ENCODE measurements at places on chromosomes 11 and 22.

DNA sequence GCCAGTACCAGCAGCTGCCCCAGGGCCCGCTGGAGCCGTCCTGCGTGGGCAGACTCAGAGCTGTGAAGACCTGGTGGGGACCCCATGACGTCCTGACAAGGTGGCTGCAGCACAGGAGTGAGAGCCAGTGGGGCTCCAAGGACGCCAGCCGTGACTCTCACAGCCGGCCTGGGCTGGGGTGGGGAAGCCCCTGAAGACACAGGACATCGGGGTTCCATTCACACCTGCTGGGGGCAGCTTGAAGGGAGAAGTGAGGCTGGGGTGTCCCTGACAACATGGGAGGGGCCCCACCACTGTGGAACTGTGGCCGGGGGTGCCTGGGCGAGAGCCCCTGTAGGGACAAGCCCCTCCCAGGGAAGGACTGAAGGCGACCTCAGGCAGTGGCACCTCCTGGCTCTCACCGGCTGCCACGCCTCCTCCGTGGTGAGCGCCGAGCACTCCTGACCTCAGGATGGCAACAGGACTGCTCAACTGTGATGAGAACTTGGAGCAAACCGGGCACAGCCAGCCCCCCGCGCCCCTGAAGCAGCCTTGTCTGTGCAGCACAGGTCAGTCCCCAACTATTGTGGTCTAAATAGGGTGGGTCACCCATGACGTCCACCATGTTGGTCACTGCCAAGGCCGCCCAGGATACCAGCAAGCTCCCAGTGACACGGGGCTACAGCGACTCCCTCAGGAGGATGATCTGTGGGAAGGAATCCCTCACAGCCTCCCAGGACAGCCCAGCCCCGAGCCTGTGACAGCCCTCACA is 22.7 kb upstream of the IL17REL start:
- peak; percentile 56 for DNase-seq

GRCh38 chr22:30301995-30302809 is 12.9 kb upstream of the CASTOR1 start:
- DNase-seq = peak; percentile 85

DNA sequence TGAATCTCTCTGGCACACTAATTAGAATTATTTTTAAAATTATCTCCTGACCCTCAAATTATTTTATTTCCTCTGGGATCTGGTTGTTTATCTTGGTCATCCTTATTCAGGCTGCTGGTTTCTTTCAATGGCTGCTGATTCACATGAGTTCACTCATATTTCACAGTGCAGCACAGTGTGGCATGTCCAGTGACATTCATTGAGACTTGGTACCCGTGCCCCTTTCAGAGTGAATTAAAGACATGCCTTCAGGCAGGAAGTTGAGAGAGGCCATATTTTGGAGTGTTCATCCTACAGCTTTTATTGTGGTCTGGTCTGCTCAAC is 13.5 kb downstream of the DCPS start:
- no peak for DNase-seq

DNA sequence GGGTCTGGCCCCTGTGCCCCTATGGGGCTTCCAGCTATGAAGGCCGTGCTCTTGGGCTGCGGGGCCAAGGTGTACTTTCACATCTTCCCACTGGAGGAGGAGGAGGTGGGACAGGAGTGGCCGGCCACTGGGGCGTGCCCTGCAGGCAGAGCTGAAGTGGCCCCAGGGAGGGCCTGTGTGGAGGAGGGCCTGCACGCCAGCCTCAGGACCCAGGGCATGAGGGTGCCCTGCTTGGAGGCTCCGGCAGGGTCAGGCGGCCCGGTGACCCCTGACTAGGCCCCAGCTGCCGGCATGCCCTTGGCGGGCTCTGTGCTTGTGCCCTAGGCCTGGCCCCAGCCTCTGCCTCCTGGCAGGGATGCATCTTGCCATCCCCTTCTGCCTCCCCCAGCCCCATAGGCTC is 5.2 kb downstream of the PRR5 start:
- DNase-seq = no peak

DNA sequence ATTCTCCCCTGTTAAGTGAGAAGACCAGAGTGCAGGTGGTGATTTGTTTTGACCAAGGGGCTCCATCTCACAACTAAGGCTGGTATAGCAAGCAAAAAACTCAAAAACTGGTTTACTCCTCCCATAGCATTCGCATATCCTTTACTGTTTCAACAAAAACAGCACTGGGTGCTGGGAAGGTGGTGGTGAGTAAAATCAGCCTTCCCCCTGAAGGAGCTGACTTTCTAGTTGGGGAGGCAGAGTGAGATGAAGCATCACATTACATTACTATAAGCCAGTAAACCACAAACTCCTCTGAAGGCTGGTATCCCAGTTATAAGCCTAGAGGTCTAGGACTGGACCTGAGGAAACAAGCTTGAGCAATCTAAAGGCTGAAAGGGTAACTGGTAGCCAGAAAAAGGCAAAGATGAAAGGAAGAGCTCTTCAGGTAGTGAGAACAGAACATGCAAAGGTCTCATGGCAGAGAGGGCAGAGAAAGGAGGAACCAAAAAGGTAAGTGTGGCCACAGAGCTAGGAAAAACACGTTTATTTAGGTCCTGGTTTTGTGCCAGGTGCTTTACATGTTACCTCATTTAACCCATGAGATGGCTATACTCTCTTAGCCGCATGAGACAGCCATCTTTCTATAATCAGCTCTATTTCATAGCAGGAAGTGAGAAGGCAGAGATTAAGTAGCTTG is 22.3 kb downstream of the TMEM123 start:
- DNase-seq = no peak

DNA sequence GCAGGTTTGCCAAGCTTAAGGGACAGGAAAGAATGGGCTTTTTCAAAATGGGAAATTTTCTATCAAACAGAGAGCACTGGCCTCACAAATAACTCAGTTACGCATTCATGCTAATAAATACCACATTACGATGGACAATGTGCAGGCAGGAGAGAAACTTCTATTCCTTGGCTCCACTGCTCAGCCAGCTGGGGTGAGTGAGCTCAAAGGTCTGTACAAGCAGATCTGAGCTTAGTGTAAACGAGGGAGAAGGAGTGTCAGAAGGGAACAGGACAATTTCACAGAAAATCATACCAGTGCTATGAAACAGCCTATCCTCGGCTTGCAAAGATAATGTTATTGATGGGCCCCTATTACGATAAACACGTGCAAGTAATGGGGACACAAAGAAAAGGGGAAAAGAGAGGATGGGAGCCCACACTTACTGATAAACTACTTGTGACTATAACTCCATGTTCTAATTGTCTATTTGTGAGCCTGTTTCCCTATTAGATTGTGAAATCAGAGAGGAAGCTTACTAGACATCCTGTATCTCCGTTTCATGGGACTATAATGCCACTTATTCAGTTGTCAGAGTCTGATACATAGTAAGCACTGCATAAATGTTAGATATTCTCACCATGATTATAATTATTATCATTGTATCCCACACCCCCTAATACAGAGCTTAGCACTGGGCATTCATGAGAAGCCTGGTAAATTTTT is 46.3 kb downstream of the AMOTL1 start:
- no peak for DNase-seq

DNA sequence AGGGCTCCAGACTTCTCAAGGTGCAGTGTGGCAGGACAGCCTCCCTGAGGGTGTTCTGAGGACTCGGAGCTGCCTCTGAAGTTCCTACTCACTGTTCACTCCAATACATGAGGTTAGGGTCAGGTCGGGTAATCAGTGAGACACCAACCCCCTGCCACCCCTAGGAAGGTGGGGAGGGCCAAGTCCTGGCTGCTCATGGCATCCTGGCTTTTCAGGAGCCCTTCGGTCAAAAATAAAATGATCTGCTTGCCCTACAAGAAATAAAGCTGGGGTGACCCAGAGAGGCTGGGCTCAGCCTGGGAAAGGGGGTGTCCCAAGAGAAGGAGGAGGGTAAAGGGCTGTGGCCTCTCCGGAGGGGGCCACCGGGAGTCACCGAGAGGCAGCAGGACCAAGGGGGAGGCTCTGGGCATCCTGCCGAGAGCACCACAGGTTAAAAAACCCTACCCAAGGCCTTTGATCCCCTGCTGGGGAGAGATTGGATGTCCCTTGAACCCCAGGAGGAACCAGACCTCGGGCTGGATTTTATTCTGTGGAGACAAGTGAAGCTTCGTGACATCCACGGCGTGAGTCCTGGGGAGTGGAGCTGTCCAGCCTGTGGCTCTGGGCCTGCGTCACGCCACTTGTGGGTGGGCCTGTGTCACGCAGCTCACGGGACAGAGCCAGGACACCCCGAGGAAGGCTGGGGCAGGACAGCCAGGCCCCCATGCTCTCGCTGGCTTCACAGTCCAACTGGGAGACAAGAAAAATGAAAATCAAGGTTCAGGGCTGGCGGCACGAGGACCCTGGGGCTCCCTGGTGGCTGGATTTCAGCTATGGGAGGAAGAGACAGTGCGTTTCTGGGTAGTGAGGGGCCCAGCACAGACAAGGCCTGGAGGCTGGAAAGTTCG is 102.2 kb upstream of the FGF3 start:
- DNase-seq = no peak

DNA sequence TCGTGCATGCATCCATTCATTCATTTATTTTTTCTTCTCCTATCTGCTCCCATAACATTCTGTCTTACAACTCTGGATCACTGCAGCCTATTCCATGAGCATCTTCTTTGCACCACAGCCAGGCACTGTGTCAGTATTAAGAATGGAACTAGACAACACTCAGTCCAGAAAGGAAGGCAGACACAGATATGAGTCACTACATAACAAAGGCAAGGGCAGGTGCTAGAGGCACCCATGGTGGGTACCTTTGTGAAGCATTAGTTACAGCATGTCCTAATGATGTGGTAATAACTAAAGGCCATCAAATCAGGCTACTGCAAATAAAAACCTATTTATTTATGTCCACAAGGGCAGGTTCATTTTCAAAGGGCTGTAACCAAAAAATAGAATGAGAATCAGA is 28.1 kb downstream of the TENM4 start:
- no peak for DNase-seq

DNA sequence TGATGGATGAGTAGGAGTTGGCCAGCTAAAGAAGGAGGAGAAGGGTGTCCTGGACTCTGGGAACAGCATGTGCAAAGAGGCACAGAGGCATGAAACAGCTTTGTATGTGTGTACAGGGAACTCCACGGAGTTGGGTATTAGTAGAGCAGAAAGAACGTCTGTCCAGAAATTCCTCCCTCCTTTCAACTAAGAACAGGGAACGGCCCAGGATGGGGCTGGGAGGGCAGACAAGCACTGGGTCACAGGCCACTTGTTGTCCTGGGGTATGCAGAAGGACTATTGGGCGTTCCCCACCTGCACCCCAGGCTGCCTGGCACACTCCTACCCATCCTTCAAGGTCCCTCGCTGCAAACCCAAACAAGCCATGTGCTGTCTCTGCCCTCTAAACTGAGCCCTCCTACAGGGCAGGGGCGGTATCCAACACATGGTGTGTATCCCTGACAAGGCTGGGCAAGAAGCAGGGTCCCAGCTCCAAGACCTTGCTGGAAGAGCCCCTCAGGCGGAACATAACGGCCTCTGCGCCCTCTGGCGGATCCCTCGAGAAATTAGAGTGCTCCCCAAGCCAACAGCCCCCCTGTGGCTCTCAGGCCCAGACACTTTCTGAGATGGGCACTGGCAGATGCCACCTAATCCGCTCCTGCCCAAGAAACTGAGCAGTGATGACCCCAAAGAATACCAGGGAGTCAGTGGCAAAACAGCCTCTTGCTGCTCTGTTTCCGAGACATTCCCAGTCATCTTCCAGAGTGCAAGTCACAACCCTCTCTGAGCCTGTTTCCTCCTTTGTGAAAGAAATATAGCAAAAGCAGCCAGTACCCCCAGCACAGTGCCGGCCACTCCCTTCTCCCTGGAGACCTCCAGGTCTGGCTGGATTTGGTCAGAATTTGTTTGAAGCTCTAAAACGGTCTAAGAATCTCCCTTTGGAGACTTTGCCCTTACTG is 1.6 kb upstream of the ELFN2 start:
- DNase-seq = no peak

- DNase-seq = peak; percentile 22
These were observed 895 bp upstream of the DAGLA start for GRCh38 chr11:61679296-61679695.

DNA sequence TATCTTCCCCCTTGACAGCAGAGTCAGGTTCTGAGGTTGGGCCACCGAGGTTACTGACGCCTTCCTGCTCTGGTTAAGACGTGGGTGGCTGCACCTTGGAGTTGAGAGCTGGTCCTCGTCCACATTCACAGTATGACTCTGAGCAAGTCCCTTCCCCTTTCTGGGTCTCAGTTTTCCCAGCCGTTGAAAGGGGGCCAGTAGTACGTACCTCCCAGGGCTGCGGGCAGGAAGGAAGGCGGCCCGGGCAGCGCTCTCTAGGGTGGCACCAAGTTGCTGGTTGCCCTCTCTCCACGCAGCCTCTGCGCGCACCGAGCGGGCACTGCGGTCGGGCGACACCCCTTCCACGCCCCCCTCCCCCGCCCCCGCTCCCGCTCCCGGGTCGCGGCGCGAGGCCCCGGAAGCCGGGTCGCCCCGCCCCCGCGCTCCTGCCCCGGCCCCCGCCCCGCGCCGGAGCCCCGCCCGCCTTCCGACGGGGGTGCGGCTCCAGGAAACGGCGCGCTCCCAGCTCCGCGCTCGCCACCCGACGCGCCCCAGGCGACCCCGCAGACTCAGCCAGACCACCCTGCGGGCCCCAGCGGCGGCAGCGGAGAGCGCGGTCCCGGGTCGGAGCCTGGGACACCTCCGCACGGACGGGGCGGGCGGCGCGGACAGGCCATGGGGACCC is at the start of gene EHBP1L1:
EHBP1L1 (plus strand) TSS at position 486 of the 664 bp plus-strand sequence. CDS start 250 bp downstream, outside the sequence.
- peak; percentile 93 for DNase-seq

DNA sequence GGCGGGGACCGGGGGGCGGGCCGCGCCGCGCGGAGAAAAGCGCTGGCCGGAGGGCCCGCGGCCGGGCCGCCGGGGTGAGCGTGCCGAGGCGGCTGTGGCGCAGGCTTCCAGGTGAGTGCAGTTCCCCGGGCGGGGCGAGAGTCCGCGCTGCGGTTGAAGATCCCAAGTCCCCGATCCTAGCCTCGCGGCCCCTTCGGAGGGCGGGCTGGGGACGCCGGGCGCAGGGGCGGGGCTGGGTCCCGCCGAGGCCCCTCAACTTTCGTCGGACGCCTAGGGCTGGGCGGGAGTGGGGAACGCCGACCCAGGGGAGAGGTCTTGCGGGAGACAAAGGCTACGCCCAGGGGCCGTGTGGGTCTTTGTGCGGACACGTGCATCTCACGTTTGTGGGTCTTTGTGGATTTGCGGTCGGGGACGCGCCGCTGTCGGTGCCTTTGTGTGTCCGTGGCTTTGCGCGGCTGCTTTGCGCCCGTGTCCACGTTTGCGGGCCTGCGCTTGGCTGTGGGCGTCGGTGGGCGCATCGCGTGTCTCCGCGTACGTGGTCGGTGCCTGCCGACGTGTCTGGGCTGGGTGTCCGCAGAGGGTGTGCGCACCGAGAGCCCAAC is at the start of gene TSKU:
TSKU (plus strand) TSS at position 63 of the 602 bp plus-strand sequence. CDS start 12,261 bp downstream, outside the sequence.
- DNase-seq = peak; percentile 71

Measured in Right ventricle myocardium inferior (tissue), 1 donor.